ENCODE measurements at places on chromosomes 5 and 9.
A peak's percentile ranks its signal among the peaks of the same experiment; 100 is the strongest.

DNA sequence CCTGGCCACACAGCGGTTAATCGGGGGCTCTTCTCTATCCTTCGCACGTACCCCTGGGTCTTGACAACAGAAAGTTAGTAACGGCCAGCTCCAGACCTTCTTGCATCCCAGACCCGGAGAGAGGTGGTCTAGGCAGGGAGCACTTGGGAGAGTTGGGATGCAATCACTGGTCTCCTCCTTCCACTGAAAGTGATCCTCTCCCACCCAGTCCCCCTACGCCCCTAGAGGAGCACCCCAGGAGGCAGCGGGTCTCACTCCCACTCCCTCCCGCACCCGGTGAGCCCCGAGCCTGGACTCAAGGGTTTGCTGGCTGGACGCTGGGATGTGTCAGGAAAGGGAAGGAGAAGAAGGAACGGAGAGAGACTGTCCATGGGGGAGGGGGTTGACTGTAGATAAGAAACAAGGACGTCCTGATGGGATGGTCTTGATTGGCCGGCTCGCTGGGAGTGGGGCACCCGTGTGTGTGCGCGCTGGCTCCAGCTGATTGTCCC is 2.0 kb downstream of the RORB start:
- DNase-seq: no peak

- DNase-seq: no peak
Measured at GRCh38 chr5:157870837-157871834, 12.2 kb upstream of the CLINT1 start.

- DNase-seq: no peak
Measured at GRCh38 chr9:95746408-95747180, 128.9 kb upstream of the ERCC6L2 start.

DNA sequence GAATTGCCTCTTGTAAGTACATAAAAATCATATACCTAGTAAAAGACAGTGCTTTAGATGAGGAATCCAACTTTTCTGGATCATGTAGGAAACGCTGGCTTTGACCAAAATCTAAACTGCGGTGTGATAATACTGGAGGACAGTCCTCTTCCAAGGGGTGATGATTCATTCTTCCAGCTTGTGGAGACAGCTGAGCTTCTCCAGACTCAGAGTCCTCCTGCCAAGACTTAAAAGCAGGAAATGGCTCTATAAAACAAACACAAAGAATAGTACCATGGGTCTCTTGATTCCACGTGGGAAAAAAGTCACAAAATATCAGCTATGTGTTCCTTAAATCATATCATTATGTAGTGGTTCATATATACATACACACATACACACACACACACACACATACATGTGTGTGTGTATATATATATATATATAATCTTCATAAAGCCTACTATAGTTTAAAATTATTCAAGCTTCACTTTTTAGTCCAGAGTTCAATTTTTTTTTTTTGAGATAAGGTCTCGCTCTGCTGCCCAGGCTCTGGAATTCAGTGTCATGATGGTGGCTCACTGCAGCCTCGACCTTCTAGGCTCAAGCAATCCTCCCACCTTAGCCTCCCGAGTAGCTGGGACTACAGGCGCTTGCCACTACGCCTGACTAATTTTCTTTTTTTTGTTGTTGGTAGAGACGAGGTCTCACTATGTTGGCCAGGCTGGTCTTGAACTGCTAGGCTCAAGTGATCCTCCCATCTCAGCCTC is 65.0 kb downstream of the PKD2L2 start:
- no peak for DNase-seq

DNA sequence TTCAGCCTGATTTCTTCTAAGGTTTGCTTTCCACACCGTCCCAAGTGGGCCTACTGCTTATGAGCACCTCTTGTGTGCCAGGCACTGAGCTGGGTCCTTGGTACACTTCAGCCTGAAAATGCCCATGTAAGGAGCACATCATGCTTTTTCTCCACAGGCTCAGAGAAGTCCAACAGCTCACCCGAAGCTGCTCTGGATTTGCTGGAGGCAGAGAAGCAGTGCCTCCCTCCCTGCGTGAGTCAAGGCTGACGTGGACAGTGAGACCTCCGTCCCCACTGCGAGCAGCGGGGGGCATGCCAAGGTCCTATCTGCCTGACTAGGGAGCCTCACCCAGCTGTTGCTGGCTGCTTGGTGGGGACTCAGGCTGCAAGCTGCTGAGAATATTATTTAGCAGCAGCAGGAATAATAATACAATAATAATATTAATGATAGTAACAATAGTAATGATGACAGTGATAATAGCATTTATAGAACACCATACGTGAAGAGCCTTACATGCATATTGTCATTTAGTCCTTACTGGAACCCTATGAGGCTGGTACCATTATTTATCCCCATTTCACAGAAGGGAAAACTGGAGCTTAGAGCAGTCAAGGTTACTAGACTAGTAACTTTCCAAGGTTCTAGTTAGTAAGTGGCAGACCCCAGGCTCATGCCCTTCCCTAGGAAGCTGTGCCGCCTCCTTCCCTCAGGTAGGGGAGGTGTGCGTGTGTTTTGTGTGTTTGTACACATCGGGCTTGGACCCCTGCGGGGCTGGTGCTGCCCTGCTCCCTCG is 194.8 kb downstream of the HSPA4 start:
- DNase-seq: no peak

GRCh38 chr5:106661866-106662265 is 1008.9 kb downstream of the EFNA5 start:
- no peak for DNase-seq

GRCh38 chr9:116661037-116661954 is 25.8 kb upstream of the TRIM32 start:
- DNase-seq: no peak

GRCh38 chr5:158796812-158797497 is 302.8 kb downstream of the EBF1 start:
- DNase-seq: no peak

DNA sequence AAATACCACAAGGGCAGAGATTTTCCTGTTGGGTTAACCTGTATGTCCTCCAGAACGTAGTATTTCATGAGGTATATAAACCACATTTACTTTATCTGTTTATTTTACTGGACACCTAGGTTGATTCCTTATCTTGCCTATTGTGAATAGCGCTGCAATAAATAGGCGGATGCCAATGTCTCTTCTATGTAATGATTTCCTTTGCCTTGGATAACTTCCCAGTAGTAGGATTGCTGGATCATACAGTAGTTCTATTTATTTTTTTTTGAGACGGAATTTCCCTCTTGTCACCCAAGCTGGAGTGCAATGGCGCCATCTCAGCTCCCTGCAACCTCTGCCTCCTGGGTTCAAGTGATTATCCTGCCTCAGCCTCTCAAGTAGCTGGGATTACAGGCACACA is 15.6 kb upstream of the TUT7 start:
- no peak for DNase-seq

DNA sequence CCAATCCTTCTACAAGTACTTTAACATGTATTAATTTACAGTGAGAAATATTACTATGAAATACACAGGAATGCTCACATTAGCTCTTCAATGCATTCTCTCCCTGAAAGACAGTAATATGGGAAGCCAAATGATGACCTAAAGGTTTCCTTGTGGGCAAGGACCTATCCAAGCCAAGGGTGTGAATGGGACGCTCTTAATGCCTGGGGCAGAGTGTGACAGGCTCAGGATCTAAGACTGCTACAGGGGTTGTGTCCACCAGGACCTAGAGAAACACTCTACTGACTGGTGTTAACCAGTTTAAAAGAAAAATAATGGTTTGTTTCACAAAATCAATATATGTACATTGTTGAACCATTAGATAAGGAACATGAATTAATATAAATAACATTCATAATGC is 158.7 kb downstream of the FGF1 start:
- no peak for DNase-seq

- no peak for DNase-seq
Measured at GRCh38 chr5:127898551-127899213, 184.9 kb upstream of the SLC12A2 start.

DNA sequence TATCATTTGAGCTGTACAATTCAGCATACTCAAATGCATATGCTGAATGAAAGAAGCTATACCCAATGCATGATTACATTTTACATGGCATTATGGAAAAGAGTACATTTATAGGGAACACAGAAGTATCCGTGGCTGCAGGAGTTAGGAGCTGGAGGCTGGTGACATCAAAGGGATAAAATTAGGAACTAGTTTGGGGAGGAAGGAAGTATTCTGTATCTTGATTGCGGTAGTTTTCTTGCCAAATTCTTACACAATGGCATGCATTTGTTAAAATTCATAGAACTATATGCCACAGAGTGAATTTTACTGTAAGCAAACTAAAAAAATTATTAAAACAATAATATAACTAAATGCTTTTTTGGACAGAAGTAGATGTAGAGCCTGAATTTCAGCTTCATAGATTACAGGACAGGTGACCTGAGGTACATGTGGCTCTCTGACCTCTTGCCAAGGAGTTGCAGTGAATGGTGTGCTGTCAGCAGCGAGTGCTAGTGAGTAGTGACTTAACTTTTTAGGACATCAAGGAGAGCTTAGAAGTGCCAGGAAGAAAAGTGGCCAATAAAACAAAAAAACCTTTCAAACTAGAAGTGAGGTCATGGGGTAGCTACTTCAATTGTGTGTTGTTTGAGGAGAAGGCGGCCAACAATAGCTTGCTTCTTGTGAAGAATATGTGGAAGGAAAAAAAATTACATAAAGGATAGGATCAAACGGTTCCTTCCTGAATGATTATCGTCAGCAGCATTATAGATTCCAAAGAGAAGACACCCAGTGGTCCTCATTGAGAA is 514.9 kb upstream of the CLINT1 start:
- no peak for DNase-seq

GRCh38 chr5:73974871-73975360 is 348.9 kb downstream of the ARHGEF28 start:
- peak; percentile 27 for DNase-seq

DNA sequence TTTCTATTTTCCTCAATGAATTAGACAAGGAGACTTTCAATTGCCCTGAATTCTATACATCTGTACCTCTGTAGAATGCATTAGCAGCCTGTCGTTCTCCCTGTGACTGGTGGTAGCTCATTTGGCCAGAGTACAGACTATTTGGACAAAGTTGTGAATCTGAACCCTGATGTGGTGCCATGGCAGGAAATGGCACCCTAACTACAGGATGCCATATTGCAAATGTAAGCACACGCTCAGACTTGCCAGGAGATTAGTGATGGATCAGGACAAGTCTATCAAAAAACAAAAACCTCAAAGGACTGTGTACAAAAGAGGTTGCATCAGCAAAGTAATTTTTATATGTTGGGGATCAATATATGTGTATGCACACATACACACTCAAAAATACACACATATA is 58.3 kb downstream of the SVEP1 start:
- no peak for DNase-seq

- DNase-seq: no peak
Measured at GRCh38 chr5:172694061-172694460, 53.0 kb downstream of the NEURL1B start.

- DNase-seq: no peak
Measured at GRCh38 chr5:54217826-54218503, 92.4 kb downstream of the ARL15 start.

DNA sequence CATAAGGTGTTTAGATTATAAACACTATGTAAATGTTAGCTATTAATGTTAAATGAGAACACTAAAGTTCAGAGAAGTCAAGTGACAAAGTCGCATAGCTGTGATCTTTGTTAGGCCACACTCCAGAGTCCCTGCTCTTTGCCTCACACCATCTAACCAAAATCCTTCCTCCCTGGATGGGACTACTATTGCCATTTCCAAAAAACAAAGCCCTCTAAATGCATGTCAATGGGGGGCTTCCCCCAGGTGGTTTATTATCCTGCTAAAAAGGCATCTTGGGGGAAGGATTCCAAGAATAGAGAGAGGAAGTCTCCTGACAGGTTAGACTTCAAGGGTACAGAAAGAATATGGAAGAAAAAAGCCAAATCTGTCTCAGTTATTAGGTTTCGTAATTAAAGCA is 10.4 kb downstream of the NR6A1 start:
- no peak for DNase-seq

- no peak for DNase-seq
Measured at GRCh38 chr9:116030517-116030916, 123.1 kb upstream of the PAPPA start.

- DNase-seq: no peak
Measured at GRCh38 chr5:131196331-131196730, 25.6 kb downstream of the LYRM7 start.

- no peak for DNase-seq
Measured at GRCh38 chr9:130110596-130111021, 56.9 kb downstream of the GPR107 start.

DNA sequence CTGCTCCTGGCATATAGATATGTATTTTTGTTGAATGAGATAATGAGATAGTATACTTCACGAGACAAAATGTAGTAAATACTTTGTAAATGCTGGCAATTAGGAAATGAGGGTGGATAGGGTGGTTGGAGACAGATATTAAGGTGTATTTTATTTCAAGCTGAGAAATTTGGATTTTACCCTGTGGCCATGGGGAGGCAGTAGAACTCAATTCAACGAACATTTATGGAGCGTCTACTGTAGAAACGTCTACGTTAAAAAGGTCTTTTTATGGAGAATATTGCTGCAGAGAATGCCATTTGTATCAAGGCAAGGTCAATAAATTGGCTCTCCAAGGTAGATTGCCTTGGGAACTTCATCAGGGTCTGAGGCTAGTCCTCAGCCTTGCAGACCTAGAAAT is 21.5 kb upstream of the RALGPS1 start:
- DNase-seq: peak; percentile 28

DNA sequence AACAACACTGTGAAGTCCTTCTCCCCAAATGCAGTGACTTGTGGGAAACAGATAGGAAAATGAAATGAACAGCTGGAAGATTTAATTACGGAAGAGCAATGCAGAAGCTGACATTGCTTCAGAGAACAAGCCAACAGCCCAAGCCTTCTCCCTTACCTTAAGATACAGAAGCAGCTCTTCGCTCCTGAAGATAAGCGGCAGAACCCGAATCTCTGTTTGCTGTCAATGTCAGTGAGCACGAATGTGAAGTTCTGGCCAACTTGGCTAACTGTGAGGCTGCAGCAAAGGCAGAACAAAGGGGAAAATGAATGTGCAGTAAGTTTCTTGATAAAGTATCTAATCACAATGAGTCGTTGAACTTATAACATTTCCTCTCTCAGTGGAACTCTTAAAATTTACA is 172.4 kb downstream of the DENND1A start:
- no peak for DNase-seq

DNA sequence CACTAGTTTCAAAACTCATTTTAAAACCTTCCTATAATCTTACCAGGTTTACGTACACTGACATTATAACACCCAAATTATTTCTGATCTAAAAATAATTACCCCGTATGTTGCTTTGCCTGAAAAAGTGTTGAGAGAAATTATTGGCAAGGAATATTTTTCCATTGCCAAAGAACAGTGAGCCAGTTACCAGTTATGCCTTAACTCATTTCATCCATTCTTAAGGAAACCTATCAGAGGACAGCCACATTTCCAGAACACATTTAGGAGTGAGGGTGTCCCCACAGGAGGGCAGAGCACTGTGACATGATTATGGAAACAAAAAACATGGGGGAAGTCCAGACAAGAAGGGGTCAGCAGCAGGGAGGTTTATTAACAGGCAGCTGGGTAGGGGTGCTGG is 52.2 kb downstream of the GABBR2 start:
- DNase-seq: no peak

- peak; percentile 46 for DNase-seq
Measured at GRCh38 chr5:151463137-151464029, 16.0 kb downstream of the SLC36A1 start.

Data from Caco-2 (cell line).